ENCODE measurements at places on chromosomes 6 and 20.

DNA sequence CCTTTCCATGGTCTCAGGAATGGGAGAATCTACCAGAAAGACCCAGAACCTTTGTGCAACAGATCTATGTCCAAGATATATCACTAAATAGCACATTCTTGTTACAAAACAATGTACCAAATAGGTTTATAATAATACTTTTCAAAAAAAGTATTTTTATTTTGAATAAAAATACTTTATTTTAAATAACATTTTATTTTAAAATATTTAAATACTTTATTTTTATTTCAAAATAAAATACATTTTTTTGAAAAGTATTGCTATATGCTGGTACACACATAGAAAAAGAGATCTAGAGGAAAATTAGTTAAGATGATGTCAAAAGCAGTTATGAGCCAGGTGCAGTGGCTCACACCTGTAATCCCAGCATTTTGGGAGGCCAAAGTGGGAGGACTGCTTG, 16.8 kb upstream of the RALY start:
- no peak for DNase-seq

DNA sequence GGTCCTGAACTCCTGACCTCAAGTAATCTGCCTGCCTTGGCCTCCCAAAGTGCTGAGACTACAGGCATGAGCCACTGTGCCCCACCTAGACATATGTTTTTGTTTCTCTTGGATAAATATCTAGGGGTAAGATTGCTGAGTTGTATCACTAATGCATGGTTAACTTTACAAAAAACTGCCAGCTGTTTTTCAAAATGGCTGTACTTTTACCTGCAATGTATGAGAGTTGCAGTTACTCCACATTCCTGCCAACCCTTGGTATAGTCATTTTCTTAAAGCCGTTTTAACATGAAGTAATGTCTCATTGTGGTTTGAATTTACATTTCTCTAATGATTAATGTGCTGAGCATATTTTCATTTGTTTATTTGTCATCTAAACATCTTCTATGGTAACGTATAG, 289.7 kb downstream of the UTRN start:
- no peak for DNase-seq

- no peak for DNase-seq
These were observed 43.6 kb downstream of the RIOK1 start for GRCh38 chr6:7433121-7433617.

DNA sequence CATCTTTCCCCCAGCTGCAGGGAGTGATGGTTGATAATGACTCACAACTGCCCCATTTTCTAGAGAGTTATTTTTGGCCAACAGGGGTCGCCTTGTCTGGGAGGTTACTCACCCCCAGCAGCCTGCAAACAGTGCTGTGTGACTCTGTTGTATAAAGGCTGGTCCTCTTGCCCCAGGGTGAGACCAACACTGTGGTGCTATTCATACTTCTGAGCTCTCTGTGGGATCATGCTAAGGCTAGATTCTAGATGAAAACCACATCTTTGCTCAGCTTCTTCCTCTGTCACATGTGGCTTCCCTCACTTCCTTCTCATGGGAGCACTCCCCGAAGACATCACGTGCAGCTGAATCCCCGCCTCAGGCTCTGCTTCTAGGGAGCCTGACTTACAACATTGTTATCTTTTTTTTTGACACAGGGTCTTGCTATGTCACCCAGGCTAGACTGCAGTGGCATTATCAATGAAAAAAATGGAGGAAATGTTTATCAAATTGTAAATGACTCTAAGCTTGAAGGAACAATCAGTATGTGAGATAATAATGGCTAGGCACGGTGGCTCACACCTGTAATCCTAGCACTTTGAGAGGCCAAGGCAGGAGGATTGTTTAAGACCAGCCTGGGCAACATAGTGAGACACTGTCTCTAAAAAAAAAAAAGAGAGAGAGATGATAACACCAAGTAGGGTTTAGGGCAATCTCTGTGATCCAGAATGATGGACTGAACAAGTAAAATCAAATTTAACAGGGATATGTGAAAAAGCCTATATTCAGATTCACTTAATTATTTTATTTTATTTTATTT, 55.7 kb upstream of the SLC23A2 start:
- DNase-seq: peak; percentile 68

DNA sequence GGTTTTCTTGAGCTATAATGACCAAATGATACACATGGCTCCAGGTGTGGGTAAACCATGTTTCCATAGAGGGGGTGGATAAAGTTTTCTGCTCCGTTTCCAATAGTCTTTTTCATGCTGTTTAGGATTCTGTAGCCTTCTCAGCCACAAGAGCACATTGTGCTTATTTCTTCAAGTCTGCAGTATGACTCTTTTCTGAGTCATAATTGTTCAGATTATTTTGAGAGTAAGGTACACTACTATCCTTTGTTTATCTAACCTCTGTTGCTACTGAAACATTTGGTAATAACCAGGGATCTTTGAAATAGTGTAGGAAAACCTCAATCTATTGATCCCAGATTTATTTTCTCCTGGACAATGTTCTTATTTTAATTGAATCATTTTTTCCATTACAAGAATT, 247.9 kb upstream of the BMP2 start:
- DNase-seq: no peak

DNA sequence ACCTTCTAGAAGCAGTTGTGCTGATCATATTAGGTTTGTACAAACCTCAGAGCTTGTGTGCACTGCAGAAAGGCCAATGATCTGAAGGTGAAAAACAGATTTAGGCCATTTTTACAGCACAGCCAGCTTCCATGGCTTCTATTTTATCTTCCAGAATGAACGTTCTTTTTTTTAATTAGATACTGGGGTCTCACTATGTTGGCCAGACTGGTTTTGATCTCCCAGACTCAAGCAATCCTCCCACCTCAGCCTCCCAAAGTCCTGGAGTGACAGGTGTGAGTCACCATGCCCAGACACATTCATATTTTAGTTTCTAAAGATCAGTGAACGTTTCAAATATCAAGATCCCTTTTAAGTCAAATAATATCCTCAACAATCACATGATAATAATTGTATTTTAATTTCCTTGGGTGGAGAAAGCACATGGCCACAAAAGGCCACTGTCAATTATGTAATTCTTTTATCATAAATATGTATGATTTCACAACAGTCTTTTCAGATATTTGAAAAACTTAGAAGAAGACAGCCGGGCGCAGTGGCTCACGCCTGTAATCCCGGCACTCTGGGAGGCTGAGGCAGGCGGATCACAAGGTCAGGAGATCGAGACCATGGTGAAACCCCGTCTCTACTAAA, 326.7 kb upstream of the JARID2 start:
- DNase-seq: no peak

GRCh38 chr6:80440496-80441115, 334.1 kb downstream of the BCKDHB start:
- DNase-seq: no peak

DNA sequence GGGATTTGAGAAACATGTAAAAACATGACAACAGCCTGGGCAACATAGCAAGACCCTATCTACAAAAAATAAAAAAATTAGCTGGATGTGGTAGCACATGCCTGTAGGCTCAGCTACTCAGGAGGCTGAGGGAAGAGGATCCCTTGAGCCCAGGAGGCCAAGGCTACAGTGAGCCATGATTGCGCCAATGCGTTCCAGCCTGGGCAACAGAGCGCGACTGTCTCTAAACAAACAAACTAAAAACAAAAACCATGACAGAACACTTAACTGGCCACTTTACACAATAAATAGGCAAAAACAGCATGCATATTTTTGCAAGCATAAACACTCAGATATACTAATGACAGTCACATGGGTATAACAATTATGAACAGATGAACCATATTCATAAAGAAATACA, 60.0 kb downstream of the SYTL3 start:
- DNase-seq: no peak

- DNase-seq: no peak
These were observed 45.2 kb upstream of the CTAGE9 start for GRCh38 chr6:131756039-131756438.

- no peak for DNase-seq
These were observed 60.8 kb downstream of the SYNDIG1 start for GRCh38 chr20:24530131-24530680.

DNA sequence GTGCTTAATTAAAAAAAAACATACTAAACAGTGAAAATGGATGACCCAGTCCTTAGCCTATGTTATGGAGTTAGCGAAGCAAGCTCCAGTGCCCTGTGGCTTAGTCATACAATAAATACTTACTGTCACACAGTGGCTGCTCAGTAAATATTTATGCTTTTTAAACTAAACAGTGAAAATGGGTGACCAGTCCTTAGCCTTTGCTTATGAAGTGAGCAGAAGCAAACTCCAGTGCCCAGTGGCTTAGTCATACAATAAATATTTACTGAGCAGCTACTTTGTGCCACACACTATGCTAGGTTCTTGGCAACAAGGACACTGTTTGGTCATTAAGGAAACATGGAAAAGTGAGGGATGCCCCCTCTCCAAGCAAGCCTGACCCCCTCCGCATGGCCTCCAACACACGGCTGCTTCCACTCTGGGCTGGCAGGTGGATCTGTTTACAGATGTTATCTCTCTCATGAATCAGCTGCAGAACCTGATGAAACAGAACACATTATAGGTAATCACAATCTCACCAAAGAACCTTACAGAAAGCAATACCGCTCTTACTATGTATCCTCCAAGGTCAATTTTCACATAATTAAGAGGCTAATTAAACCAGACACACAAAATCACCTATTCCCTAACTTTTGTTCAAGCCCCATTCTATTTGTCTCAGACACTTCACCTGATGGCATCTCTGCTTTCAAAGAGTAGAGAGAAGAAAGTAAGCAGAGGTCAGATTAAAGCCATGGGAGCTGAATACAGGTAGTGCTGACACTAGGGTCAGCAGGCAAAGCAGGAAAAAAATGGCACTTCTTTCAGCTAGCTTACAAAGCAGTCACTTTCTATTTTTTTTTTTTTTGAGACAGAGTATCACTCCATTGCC, 27.3 kb downstream of the CDK5RAP1 start:
- DNase-seq: no peak

- DNase-seq: no peak
These were observed 156.6 kb downstream of the ZDHHC14 start for GRCh38 chr6:157537556-157537955.

- no peak for DNase-seq
These were observed 174.9 kb downstream of the SMOC2 start for GRCh38 chr6:168615837-168616236.

- no peak for DNase-seq
These were observed 65.8 kb upstream of the E2F3 start for GRCh38 chr6:20335872-20336271.

GRCh38 chr6:97059473-97059872, 134.9 kb downstream of the KLHL32 start:
- no peak for DNase-seq

- no peak for DNase-seq
These were observed 3.5 kb downstream of the FOXS1 start for GRCh38 chr20:31841928-31842327.

DNA sequence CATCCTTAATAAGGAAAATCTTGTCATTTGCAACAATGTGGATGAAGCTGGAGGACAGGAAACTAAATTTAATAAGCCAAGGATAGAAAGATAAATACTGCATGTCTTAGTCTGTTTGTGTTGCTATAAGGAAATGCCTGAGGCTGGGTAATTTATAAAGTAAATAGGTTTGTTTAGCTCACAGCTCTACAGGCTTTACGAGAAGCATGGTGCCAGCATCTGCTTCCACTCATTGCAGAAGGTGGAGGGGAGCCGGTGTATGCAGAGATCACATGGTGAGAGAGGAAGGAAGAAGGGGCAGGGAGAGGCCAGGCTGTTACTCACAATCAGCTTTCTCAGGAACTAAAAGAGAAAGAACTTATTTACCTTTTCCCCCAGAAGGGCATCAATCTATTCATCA, 118.9 kb upstream of the SMLR1 start:
- no peak for DNase-seq

DNA sequence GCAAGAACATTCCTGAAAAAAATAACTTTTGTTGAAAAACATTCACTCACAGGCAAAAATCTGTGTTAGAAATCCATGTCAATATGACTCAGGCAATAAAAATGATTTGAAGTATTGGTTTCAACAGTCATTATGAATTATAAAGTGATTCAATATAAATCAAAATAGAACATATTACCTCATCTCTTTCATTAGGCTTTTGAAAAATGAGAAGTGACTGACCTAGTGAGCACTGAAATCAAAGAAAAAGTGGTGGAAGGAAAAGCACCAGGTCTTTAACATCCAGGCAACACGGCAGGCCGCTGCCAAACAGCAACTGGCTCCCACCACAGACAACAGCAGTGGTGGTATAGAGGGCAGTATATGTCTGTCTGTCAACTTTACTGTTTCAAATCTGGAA, 68.9 kb downstream of the MAN1A1 start:
- DNase-seq: no peak

- DNase-seq: no peak
These were observed 23.0 kb downstream of the CARMIL1 start for GRCh38 chr6:25302151-25302550.

DNA sequence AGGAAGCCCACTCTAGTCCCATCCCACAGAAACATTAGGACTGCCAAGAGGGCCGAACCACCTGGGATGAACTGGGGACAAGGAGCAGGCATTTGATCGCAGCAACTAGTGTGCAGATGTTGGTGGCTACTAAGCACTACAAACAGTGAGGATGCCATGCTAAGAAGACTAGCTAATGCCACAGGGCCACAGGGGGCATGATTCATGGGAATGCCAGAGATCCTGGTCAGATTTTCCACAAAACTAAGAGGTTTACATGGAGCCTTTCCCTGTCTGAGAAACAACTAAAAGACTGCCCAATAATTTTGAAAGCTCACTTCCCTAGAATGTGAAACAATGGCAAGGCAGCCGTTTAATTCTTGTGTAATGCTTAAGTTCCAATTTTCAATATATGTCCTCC, 375.9 kb upstream of the PTCHD4 start:
- no peak for DNase-seq

GRCh38 chr20:34249291-34249690, 8.1 kb downstream of the ASIP start:
- no peak for DNase-seq

- no peak for DNase-seq
These were observed 1.8 kb downstream of the TUBE1 start for GRCh38 chr6:112085286-112086065.

DNA sequence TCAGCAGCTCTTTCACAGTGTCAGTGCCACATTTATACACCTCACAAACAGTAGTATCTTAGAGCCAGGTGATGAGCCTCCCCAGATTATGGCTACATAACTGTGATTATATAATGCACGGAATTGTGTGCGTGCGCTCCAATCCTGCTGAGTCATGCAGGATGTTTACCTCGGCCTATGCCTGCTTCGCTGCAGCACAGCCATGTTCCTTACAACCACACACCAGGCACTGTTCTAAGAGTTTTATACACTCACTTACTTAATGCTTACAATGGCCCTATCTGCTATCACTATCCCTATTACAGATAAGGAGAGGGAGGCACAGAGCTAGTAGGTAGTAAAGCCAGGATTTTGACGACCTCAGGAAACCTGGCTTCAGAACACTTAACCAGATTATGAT, 7.3 kb downstream of the ZKSCAN3 start:
- DNase-seq: no peak

Measured in activated CD8-positive, alpha-beta memory T cell treated with anti-CD3 and anti-CD28 coated beads for 1 hour (primary cell).